ENCODE measurements at places on chromosomes 3 and 15.

GRCh38 chr3:175002732-175003143 is 143.6 kb downstream of the NAALADL2 start:
- DNase-seq, result peak; percentile 98

- DNase-seq, result no peak
Measured at GRCh38 chr15:71530116-71530515, 280.2 kb upstream of the NR2E3 start.

DNA sequence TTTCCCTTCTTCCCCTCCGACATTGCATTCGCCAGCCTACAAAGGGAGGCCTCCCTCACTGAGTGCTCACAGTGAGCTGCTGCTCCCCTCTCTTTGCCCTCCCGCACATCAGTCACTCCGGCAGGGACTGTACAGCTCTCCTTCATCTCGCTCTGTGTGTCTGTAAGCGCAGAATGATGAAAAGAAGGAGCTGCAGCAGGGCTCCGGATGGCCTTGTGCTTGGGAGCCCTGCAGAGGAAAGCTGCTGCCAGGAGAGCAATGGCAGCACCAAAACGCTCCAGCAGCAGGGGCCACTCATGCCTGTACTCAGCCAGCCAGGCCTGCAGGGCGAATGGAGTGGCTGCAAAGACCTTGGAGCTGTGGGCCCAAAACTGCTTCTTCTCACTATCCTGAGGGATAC is 107.0 kb upstream of the NSMCE3 start:
- peak; percentile 2 for DNase-seq

DNA sequence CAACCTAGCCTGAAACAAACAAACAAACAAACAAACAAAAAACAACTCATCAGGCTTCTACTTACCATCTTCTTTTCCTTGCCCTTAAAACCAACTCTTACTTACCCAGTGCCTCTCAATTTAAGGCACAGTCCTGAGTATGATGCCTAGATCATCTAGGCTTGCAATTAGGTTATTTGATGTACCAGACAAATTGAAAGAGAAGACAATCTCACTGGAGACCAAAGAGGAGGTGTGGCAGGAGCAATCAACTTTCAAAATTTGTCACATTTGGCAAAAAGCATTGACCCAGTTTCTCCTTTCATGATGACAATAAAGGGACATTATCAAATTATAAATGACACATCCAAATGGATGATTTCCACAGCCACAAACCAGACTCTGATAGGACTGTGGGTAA is 36.0 kb downstream of the AAGAB start:
- DNase-seq, result no peak

DNA sequence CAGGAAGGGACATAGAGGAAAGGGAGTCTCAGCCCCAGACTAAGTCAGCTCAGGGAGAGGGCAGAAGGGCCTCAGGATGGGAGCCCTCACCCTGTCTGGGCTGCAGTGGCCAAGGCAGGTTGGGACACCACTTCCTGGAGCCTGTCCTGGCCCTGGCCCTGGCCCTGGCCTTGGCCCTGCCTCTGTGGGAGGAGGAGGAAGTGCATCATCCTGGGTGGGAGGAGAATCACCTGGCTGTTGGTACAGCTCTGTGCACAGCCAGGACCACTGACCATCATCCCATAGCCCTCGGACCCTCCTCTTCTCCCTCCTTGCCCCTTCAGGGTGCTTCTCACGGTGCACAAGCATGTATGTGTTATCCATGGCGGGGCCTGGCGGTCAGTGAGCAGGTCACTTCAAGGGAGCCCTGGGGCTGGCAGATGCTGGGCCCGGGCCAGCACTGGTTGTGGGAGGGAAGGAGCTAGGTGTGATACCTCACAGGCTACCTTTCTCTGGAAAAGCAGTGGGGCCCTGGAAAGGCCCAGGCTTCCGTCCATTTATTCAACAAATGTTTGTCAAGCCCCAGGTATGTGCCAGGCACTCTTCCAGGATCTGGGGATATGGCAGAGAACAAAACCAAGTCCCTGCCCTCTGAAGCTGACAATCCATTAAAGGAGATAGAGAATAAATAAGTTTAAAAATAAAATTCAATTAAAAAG is 8.2 kb upstream of the APEH start:
- DNase-seq, result no peak

- DNase-seq, result peak; percentile 76
Measured at GRCh38 chr15:32994810-32995424, 199.6 kb downstream of the FMN1 start.

DNA sequence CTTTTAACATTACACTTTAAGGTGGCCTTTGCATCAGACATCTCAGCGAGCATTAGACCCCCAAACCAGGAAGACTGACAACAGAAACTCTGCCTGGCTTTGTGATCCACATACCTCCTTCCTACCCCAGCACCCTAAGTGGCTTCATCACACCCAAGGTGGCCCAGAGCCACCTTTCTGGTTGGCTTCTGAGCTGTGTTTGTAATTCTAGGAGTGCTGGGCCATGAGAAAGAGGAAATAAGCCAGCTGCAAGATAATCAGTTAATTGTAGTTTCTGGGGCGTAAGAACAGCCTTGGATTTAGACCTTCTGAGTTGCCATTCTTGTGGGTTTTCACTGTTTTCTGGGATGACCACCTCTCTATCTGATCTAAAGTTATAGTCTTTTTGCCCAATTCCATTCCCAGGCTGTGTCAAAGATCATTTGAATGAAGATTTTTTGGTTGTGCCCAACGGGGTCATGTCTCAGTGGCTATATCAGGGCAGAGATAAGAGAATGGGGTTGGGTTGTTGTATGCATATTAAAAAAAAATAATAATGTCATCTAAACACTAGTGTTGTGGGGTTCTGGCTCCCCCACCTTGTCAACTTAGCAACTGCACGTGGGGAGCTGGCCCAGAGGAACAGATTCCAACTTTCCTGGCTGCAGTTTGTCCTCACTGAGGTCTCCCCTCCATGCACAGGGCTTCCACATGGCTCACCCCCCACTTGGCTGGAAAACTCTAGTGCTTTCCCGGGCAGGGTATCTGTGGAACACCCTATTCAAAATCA is 234.8 kb upstream of the WNT5A start:
- DNase-seq, result peak; percentile 51

DNA sequence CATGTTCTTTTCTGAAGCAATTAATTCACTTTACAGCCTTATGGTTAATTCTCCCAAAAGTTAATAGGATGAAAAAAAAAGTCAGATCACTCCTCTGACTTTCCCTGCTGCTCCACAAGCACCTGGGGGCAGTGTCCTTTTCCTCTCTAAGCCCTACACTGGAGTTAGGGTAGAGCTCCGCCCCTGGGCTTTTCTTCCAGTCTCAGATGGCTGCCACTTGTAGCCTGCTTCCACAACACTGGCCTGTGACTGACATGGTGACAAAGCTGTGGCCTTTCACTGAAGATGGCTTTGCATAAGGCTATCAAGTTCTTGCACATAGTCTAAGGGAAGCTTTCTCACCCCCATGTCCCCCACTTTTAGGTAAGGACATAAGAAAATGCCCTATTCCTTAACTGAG is 1.3 kb upstream of the MON1A start:
- DNase-seq, result no peak

Data from fibroblast of upper back skin (primary cell).